ENCODE measurements at places on chromosomes 4 and X.

DNA sequence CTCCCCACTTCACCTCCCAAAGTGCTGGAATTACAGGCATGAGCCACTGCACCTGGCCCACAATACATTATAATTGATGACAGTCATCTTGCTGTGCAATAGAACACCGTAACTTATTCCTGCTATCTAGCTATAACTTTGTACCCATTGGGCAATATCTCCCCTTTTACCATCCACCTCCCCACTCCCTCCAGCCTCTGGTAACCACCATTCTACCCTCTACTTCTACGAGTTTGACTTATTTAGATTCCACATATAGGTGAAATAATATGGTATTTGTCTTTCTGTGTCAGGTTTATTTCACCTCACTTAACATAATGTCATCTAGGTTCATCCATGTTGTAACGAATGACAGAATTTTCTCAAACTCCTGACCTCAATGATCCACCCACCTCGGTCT lies 8.2 kb upstream of the TEX11 start:
- DNase-seq: no peak

DNA sequence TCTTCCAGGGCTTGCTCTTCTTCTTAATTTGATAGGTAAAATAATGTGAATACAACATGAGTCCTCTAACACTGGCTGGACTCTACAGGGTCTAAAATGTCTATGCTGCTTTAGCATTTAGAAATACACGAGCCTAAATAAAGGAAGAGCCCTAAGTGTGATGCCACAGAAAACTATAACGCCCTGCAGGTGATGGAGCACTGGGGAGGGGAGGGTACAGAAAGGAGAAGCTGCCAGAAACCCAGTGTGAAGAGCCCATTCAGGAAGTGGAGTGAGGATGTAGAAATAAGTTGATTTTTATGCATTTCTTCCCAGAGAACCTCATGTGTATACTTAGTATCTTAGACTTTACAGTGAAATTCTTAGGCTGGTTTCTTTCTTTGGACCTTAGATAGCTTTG lies 83.4 kb downstream of the TNIP2 start:
- no peak for DNase-seq

GRCh38 chr4:44320833-44321232 lies 127.8 kb downstream of the KCTD8 start:
- DNase-seq: no peak

DNA sequence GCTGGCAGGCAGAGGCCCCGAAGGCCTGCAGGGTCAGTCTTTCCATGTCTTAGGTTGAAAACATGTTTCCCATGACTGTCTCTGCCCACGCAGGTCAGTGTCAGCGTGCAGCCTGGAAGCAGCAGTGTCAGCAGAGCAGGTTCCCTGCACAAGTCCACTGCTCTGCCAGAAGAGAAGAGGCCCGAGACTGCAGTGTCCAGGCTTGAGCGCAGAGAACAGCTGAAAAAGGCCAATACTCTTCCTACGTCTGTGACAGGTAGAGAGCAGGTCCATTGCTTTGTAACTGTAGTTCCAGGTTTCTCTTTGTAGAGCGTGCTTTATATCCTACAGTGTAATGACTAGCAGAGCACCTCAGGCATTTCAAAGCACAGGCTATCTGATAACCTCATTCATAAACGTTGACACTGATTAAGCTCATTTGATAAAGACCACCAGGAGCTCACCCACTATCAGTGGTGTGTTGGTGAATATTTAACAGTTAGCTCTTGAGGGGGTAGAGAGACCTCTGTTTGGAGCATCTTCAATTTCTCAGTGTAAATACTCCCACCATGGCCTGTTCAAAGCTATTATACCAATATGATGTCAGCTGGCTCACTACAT lies 63.2 kb downstream of the AASDH start:
- DNase-seq: no peak

- DNase-seq: no peak
Observed at GRCh38 chr4:112908511-112908910, 140.9 kb upstream of the ANK2 start.

DNA sequence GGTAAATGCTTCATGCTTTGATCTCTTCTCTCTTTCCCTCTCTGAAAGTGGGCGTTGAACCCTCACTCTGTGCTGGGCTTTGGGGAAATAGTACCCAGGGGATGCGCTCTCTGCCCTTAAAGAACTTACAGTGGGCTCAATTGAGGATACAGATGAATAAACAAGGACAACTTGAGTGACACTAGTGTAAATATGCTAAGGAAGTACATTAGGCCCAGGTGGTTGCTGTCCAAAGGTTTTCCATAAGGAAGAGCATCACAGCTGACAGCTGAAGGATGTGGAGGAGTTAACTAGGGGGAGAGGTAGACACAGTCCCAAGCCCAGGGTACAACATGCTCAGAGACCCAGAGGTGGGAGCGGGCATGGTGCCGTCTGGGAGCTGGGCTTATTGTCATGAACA lies 49.4 kb downstream of the TENM3 start:
- no peak for DNase-seq

- DNase-seq: no peak
Observed at GRCh38 chrX:132883358-132883915, 75.0 kb downstream of the HS6ST2 start.

DNA sequence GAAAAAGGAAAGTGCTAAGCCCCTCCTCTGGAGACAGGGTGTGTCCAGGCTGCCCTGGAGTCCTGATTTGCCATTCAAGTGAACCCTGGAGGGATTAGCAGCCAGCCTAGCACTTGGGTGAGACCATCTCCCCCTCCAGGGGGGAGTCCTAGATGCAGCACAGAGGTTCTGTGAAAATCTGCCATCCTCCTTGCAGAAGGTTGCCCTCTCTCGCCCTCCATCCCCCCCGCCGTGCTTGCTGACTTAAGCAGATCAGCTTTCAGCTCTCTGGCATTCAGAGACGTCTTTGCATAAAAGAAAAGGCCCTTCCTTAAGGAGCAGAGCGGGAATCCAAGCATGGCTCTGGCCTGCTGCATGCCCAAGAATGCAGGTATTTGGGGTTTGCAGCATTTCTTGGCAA lies 102.1 kb upstream of the SCML1 start:
- DNase-seq: no peak

DNA sequence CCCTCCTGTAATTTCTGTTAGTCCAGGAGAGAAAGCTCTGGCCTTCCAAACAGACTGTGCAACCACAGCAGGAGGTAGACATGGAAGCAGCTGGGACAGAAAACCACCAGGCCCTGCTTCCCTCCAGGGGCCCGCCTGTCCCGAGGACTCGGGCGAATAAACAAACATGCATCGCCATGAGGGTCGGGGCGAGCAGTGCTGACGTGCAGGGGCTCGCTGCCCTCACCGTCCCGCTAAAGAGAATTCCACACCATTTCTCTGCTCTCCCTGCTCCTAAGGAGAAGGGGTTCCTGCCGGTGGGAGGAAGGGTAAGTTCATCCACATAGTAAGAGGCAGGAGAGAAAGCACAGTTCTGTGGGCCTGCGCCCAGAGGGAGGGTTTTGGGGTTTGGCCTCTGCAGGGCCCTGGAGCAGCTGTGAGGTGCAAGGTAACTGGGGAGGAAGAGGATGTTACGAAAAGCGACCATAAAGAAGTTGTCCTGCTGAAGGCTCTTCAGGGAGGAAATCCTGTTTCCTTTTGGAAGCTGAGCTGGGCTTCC lies 54.9 kb downstream of the WFS1 start:
- no peak for DNase-seq

DNA sequence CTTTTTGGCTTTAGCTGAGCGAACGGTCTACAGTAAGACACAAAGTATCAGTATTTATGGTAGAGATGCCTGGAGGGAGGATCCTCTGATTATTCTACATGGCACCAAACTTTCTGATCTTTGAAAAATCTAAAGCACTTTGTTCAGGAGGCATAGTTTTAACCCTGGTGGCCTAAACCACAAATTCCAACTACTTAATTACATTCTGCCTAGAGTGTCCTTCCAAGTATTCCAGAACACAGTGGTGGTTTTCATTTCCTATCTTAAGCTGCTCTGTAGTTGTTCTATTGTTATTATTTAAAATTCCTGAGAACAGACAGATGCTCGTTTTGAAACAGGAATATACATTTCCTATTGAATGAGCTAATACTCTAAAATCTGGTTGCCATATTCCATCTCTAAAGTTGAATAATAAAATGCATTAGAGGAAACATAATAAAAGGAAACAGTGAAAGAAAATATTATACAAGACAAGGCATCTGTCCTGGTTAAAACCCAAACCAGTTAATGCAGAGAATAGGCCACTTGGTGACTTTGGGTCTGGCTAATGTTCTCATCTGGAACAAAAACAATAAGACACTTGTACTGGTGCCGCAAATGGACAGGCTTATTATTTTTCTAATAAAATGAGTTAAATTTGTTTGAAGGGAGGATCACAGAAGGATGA lies 657.4 kb downstream of the SPRY1 start:
- no peak for DNase-seq
